ENCODE measurements at places on chromosomes 4 and X.

DNA sequence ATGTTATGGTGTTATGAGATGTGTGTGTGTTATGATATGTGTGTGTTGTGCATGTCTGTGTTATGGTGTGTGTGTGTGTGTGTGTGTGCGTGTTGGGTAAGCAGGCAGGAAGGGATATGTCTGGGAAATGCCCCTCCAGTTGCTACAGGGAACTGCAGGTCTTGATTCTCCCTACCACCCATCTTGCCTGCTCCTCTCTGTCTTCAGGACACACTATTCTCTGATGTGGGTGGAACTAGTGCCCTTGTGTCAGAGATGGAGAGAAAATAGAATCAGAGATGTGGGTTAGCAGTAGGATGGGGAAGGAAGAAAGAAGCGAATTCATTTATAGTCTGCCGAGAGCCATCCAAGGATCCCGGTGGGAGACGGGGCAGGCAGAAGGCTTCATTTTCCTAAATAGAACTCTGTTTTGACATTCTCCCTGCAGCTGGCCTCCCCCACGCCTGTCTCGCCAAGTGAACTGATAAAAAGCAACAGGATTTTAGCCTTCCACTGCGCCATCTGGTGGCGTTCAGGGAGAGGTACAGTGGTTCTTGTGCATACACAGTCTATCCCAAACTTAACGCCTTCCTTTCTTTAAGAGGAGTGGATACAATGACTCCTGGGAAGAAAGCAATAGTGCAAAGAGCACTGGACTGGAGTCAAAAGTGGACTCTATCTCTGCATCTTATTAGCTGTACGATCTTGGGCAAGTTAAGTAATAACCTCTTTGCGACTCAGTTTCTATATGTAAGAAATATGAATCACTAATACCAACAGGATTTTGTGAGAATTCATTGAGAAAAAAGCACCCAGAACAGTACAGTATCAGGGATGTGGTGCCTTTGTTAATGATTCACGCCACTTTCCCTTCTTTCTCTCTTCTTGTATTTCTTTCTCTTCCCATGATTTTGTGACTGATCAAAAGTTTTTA lies 14.1 kb upstream of the MGST2 start:
- peak; percentile 43 for DNase-seq

GRCh38 chr4:40546506-40546905 lies 83.2 kb downstream of the RBM47 start:
- no peak for DNase-seq

GRCh38 chr4:140719686-140720085 lies 36.5 kb downstream of the TBC1D9 start:
- no peak for DNase-seq

DNA sequence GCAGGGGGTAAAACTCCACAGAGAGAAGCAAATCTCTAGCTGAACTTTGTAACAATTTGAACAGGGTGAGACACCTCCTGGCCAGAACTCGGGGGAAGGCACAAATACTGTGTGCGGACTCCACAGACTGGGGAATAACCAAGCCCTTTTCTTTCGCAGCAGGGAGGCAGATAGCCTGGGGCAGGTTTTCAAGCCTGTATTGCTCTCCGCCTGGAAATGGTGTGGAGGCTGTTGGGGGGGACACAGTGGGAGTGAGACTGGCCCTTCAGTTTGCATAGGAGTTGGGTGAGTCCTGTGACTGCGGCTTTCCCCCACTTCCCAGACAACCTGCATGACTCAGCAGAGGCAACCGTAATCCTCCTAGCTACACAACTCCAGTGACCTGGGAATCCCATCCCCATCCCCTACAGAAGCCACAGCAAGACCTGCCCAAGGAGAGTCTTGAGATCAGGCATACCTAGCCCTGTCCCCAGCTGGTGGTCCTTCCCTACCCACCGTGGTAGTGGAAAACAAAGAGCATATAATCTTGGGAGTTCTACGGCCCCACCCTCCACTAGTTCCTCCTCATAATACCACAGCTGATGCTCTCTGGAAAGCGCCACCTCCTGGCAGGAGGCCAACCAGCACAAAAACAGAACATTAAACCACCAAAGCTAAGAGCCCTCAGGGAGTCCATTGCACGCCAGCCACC lies 12.9 kb upstream of the SMPX start:
- no peak for DNase-seq

DNA sequence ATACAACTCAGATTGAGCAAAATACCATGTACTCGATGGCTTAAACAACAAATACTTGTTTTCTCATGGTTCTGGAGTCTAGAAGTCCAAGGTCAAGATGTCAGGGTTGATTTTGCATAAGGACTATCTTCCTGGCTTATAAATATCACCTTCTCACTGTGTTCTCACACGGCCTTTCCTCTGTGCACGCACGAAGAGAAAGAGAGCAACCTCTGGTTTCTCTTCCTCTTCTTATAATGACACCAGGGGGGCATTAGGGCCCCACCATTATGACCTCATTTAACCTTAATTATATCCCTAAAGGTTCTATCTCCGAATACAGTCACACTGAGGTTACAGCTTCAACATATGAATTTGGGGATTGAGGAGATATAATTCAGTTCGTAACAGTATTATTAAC lies 504.0 kb downstream of the MAGEE1 start:
- DNase-seq: no peak

DNA sequence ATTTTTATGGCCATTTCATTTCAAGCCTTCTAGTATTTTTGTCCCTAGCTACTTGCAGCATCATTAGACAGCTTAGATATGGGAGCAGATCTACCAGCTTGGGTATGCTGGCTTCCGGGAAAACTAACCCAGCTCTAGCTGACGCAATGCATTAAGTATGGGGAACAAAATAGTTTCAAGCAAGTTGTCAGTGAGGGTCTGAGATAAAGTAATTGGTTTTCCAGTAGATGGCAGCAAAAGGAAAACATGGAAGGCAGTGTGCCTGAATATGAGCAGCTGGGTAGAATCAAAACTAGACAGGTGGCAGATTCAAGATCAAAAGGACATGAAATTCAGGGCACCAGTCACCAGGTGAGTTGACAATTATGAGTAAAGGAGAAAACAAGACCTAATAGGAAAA lies 340.9 kb upstream of the CTSO start:
- peak; percentile 69 for DNase-seq

GRCh38 chrX:107936434-107936730 lies 45.8 kb downstream of the TEX13B start:
- DNase-seq: no peak

- DNase-seq: no peak
Observed at GRCh38 chr4:119027811-119028210, 107.8 kb upstream of the MYOZ2 start.

DNA sequence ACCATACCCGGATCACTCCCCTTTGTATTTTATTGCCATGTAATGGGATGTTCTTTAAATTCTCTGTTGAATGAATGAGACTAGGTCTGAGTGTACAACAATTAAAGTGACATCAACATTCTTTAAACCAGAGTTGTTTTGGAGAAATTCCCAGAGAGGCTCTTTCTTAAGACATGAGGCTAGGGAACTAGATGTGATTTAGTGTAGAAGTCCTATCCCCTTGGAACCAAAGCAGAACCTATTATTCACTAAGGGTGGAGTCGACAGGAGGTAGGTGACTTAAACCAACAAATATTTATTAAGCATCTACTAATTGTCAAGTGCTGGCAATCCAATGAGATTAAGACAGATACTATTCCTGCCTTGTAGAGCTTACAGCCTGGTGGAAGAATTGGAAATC lies 1.7 kb downstream of the EIF1AX start:
- peak; percentile 41 for DNase-seq

DNA sequence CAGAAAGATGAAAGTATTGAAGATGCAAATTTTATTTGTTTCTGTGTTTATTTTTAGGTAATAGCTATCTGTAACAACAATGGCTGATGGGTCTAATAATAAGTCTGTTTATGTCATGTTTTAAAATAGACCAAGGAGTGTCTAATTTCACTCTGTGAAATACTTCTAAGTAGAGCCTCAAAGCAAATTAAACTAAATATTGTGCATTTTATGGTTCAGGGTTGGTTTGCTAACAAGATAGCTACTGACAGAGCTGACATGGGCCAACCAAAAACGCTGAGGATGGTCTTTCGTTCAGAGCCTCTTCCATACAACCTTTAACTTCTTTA lies 437.6 kb upstream of the CTSO start:
- no peak for DNase-seq

GRCh38 chr4:159334461-159334860 lies 231.6 kb downstream of the RAPGEF2 start:
- no peak for DNase-seq

DNA sequence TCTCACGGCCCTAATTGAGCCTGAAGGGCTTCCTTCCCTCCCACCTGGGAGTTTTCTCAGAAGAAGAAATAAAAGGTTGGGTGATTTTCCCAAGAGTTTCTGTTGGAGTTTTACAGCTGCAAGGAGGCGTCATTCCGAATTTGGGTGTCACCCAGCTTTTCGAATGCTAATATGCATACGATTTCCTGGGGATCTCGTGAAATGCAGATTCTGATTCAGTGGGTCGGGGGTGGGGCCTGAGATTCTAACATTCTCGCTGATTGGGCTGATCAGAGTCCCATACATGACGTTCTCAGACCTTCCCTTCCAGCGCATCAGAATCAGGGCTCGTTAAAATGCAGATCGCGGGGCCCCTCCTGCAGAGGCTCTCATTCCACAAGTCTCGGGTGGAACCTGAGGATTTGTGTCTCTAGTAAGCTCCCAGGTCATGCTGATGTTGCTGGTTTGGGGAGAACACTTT lies 125.8 kb upstream of the STX18 start:
- no peak for DNase-seq

GRCh38 chrX:112056886-112057285 lies 25.7 kb downstream of the TRPC5 start:
- no peak for DNase-seq

DNA sequence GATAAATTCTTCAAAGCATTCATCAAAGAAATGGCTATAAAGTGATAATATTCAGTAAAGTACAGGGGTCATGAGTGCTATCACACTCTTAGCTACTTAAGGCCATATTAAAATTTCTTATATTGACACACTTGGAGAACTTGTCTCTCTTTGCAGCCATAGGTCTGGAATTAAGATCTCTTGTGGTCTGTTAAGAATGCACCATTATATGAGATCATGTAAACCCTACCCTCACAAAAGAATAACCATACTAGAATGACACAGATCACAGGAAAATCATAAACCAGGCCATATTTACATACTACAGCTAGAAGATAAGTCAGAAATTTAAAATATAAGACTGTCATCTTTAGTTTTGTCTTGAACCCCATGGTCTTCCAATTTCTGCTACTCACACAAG lies 434.3 kb downstream of the PDGFC start:
- no peak for DNase-seq
